Fibroblast of the conjunctiva (primary cell): ENCODE measurements at places on chromosomes 11 and 22.

DNA sequence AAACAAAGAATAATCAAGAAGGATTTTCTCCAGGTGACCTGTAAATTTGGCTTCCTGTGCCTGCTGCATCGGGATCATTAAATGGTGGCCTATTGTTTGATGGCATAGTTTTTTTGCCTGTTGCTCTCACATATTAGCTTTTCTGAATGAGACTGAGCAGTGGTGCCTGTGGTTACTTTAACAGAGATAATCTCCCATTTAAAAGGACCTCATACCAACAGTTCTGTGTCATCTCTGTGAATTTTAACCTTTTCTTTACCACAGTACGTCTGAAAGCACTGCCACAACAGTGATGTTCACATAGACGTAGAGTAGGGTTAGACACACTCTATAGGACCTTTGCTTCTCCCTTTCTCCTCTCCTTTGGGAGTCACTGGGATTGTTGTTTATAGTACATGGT lies 22.9 kb upstream of the RCE1 start:
- DNase-seq, result no peak

GRCh38 chr11:113847111-113847510 lies 28.3 kb downstream of the USP28 start:
- no peak for DNase-seq

DNA sequence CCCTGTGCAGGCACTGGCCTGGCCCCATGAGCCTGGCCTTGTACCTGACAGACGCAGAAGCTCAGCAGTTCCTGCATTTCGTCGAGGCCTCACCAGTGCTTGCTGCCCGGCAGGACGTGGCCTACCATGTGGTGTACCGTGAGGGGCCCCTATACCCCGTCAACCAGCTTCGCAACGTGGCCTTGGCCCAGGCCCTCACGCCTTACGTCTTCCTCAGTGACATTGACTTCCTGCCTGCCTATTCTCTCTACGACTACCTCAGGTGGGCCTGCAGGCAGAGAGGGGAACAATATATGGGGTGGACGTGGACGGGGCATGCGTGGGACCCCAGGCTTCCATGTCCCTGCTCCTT lies 4.9 kb downstream of the LARGE2 start:
- no peak for DNase-seq

- DNase-seq, result no peak
Measured at GRCh38 chr11:59719556-59719955, 5.9 kb upstream of the OR10V1 start.

GRCh38 chr11:102620818-102621561 lies 4.1 kb downstream of the MMP20 start:
- peak; percentile 51 for DNase-seq
